Erythroblast (primary cell): ENCODE measurements at places on chromosomes 1 and 21.
A peak's percentile ranks its signal among the peaks of the same experiment; 100 is the strongest.

GRCh38 chr1:224430511-224431113 is 4.0 kb downstream of the WDR26 start:
- peak; percentile 69 for DNase-seq

GRCh38 chr1:63665824-63666223 is 72.6 kb downstream of the PGM1 start:
- no peak for DNase-seq

- DNase-seq, result no peak
Measured at GRCh38 chr1:152162792-152163463, 3.9 kb upstream of the RPTN start.

GRCh38 chr1:173330149-173330951 is 123.2 kb upstream of the TNFSF4 start:
- DNase-seq, result no peak

- no peak for DNase-seq
Measured at GRCh38 chr1:169933984-169934725, 40.5 kb upstream of the SCYL3 start.

DNA sequence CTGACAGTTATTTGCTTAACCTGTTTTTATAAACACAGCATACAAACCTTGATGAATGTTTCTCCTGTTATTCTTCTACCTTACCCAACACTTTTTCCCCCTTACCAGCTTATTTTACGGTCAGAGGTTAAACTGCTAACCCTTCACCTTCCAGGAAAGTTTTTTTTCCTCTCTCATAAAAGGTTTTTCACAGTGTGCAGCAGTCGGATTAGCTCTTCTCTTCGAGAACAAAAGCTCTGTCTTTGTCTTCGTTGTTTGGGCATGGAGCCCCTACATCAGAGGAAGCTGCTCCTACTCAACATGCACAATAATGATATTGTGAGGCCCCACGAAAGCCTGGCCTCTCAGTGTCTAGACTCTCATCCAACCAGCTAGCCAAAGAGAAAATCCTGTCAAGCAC is 42.0 kb downstream of the DENND1B start:
- no peak for DNase-seq

- DNase-seq, result no peak
Measured at GRCh38 chr1:3713840-3714239, 38.4 kb upstream of the CCDC27 start.

- peak; percentile 71 for DNase-seq
Measured at GRCh38 chr1:50959303-50959912, 659 bp downstream of the FAF1 start.

DNA sequence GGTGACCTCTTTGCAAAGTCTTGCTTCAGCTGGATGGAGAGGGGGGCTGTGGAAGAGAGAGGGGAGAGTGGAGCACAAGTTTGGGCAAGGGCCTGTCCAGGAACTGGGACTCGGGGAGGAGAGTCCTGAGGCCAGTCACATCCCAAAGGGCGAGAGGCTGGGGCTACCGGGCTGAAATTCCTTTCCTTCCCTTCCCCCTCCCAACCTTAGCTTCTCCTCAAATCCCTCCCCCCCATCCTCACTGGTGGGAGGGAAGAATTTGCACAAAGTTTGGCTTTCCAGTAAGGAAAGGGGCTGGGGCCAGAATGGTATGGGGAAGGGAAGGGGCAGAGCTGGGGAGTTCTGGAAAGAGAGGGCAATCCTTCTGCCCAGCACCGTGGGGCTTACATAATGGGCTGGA is 854 bp downstream of the CNTN2 start:
- no peak for DNase-seq

DNA sequence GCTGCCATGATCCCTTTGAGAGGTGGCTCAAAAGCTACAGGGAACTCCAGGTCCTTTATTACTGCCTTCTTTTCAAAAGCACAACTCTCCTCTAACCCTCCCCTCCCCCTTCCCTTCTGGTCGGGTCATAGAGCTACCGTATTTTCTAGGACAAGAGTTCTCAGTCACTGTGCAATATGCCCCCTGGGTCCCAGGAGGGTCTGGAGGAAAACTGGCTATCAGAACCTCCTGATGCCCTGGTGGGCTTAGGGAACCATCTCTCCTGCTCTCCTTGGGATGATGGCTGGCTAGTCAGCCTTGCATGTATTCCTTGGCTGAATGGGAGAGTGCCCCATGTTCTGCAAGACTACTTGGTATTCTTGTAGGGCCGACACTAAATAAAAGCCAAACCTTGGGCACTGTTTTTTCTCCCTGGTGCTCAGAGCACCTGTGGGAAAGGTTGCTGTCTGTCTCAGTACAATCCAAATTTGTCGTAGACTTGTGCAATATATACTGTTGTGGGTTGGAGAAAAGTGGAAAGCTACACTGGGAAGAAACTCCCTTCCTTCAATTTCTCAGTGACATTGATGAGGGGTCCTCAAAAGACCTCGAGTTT is 3.1 kb downstream of the BTG2 start:
- DNase-seq, result no peak

DNA sequence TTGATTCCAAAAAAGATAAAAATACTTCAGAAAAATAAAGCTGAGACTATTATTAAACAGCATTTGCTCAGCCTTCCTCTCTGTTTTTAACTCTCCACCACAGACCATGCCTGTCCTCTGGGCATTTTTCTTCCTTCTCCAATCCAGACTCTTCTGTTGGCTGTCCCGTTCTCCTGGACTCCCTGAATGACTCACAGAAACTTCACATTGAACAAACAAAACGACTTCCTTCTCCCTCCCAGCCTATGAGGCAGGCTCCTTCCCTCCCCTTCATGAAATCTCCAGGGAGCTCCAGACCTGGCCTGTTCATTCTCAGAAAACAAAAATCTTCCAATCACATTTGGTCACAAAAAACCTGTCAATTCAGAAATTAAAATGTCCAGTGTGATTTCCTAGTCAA is 421.3 kb downstream of the NPHP4 start:
- no peak for DNase-seq

DNA sequence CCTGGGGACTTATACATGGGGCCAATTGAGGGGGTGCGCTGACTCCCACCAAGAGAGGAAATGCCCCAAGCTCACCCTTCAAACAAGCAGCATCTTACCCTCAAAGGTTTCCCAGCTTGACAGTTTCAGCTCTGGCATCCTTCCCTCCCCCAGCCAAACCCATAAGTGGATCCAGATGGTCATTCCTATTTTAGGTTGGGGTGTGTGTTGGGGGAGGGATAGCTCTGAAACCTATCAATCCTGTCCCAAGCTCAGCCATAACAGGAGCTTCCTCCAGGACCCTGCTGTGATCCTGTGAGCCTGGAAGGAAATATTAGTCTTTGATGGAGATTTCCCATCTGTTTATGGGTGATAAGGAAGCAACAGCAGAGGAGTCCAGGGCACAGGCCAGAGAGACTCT is 3.4 kb upstream of the TMEM222 start:
- DNase-seq, result no peak
